CD4-positive, alpha-beta T cell treated with Interleukin-1 beta for 1 hour (primary cell): ENCODE measurements at places on chromosomes 3 and 15.

DNA sequence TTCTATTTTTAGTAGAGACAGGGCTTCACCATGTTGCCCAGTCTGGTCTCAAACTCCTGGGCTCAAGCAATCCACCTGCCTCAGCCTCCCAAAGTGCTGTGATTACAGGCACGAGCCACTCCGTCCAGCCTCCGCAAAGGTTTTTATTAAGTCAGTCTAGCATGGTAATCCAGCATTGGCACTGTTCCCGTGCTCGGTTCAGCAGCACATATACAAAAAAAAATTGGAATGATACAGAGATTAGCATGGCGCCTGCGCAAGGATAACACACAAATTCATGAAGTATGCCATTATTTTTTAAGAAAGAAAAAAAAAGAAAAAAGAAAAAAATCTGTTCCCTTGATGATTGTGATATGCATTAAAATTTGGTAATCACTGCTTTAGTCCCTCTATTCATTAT lies 8.5 kb downstream of the CKMT1A start:
- DNase-seq: no peak

DNA sequence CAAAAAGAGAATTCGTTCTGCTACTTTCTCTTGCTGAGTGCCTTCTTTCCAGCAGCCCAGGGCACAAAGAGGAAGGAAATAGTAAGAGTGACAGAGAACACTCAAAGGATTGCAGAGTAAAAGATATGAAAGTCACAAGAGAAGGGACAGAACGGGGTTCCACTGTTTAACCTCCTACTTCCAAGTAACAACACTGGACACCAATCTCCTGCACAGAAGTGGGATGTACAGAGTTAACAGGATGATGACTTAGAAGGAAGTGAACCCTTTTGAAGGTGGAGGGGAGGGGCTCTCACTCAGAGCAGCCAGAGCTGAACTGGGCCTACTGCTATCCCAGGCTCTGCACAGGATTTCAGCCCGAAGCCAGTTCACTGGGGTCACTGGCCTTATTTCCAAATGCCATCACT lies 130.1 kb upstream of the PRICKLE2 start:
- no peak for DNase-seq

DNA sequence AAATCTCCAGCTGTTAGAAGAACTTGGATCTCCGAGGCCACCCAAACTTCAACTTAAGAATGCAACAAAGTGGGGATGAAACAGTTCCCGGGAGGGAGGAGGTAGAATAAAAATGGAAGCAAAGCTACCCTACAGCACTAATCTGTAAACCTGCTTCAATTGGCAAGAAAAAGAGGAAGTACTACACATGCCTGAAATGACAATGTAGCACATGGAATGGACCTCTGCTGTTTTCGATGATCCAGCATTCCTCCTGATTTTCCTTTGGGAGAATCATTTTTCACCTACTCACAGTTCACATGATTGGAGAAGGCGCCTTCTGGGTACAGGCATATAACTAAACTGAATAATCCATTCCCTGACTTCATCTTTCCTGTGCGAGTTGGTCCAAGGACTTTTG lies 1081.5 kb downstream of the FHIT start:
- DNase-seq: no peak

DNA sequence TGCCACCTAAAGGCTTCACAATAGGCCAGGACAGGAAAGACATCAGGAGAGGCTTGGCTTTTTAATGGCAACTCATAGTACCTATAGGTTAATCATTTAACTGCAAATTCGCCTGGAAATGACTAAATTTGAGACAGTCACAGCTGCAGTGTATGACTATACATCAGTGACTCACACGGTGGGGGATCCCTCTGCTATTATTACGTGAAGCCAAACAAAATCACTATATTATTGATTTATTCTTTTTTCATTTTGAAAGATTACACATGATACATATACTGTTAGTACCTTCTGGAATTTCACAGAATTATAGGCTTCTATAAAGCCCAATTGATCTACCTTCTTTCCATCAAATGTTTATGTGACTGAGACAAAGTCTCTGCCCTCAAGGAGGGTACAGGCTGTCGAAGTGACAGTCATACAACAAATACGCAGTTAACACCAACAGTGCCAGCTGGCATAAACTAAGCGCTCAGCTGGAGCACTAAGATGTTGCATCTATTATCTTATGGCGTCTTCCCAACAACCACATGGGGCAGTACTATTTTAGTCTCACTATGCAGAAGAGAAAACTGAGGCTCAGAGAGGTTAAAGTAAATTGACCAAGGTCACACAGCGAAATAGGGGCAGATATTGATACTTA lies 82.0 kb upstream of the LMOD3 start:
- DNase-seq: no peak

DNA sequence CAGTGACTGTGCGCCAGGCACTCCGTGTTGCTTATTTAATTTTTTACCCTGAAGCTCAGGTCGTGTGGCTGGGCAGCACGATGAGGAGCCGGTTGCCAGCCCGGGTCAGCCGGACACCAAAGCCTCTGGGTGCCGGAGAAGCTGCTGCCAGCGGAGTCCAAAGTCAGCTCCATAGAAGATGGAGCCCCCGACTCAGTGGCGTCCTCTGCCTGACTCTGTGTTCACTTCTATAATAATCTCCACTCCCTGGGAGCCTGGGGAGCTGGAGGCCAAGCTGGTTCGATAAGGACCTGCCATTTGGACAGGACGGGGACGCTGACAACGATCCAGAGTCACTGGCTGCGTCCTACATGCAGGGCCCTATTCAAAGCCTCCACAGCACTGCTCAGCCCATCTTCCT lies 78.6 kb downstream of the VGLL4 start:
- DNase-seq: no peak

- DNase-seq: no peak
These were observed 54.5 kb upstream of the GATA2 start for GRCh38 chr3:128547368-128547987.

DNA sequence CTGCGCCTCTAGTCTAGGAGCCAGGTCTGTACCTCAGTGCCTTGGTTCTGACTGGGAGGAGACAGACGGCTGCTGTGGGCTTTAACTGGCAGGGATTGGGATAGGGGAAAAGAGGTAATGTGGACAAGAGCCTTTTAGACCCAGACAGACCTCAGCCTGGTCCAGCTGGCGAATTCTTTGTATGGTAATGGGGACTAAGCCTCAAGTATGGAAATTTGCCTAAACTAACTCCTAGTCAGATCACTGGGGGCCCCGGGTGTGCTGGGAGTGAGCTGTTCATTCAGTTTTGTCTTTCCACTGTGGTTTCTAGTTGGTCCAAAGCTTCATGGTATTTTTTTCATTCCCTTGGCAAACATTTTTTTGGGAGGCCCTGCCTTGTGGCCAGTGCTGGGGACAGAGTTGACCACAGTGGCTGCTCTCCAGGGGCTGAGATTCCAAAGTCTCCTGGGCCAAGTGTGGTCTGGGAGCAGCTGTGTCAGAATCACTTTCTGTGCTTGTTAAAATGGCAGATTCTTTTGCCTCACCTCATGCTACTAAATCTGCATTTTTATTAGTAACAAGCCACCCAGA lies 261.4 kb upstream of the C2CD4B start:
- DNase-seq: no peak

GRCh38 chr3:111684640-111685039 lies 89.5 kb upstream of the ZBED2 start:
- DNase-seq: no peak

- no peak for DNase-seq
These were observed 90.6 kb downstream of the ABI3BP start for GRCh38 chr3:100902572-100902971.

- no peak for DNase-seq
These were observed 80.4 kb downstream of the ADAM10 start for GRCh38 chr15:58669108-58669507.

DNA sequence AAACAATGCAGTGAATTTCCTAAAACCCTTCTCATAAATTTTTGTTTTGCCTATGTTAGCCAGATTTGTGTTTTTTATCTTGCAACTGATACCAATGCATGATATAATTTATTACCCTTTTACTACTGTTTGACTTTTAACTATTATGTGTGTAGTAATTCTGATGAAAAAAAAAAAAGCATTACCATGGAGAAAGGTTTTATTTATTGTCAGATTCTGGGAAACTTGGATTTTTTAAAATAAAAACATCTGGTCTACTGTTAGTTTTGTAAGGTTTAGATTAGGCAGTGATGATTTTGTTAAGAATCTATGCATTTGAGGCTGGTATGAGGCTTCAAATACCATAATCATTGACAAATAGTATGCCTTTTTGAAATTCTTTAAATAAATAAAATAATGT lies 470.4 kb upstream of the ROBO1 start:
- DNase-seq: no peak

DNA sequence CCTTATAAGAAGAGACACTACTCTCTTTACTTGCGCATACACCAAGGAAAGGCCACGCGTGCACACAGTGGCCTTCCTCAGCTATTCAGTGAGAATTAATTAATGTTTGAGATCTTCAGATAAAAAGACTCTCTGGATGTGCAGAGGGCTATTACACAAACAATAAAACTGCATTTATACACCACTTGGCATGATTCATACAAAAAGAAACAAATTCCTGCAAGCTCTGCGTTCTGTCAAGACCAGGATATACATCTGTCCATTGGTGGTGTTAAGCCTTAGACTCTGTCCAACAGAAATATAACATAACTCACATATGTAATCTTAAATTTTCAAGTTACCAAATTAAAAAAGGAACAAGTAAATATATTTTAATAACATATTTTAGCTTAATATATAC lies 55.2 kb upstream of the TSC22D2 start:
- DNase-seq: no peak

GRCh38 chr3:145892869-145893268 lies 268.1 kb downstream of the PLOD2 start:
- DNase-seq: no peak

GRCh38 chr3:178195824-178196223 lies 340.4 kb upstream of the KCNMB2 start:
- no peak for DNase-seq

DNA sequence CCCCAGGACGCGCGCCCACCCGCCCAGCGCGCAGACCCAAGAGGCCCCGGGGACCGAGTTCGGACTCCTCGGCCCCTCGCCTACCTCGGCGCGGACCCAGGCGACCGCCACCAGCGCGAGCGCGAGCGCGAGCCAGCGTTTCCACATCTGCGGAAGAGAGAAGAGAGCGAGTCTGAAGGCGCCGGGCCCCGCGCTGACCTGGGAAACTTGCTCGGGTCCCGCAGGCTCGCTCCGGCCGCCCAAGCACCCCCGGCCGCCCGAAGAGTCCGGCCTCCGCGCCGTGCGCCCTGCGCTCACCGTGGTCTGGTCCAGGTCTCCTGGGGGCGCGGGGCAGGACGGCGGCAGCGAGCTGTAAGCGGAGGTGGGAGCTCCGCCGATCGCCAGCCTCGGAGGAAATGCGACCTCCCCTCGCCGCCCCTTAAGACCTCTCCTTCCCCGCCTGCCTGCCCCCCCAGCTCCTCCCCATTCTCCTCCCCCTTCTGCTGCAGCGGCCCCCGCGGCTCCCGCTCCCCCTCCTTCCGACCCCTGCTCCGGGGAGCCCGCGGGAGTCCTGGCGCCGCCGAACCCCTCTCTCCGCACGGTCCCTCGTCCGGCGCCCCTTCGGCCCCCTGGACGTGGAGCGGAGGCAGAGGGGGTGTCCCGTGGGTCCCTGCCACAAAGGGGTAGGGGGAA lies at the start of gene FSTL1:
FSTL1 (minus strand) TSS at position 393 of the 672 bp plus-strand sequence; CDS start at position 147, 246 bp downstream.
- DNase-seq: no peak

GRCh38 chr3:86968244-86968932 lies 22.6 kb downstream of the VGLL3 start:
- DNase-seq: no peak

GRCh38 chr15:67820992-67821783 lies 4.1 kb upstream of the SKOR1 start:
- DNase-seq: peak; percentile 17

GRCh38 chr3:154872696-154873095 lies 207.4 kb upstream of the MME start:
- no peak for DNase-seq

- no peak for DNase-seq
These were observed 2.9 kb downstream of the TLR9 start for GRCh38 chr3:52222319-52223221.

DNA sequence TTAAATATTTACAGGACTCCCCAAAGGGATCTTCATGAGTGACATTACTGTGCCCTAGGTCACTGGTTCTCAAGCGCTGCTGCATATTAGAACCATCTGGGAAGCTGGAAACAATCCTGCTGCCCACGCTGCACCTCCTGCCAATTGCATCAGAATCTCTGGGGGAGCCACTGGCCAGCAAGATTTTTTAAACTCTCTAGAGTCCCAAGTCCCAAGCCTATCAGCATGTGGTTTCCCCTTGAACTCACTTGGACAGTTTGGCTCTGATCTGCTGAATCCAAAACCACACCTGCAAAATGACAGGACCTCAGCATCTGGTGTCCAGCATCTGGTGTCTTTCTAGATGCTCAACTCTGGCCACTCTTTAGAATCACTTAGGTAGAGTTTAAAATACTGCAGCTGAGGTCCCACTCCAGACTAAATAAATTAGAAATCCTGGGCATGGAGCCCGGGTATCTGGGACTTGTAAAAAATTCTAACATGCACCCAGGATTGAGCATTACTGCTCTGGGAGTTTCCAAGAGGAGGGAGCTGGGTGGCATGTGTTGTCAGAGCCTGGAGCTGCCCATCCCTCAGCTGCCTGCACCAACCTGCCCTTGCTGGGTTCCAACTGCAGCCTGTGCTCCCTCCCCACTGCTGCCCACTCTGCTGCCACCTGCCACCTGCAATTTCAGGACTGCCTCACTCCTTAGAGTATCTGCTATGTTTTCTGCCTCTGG lies 311.3 kb downstream of the SLC9A9 start:
- DNase-seq: no peak

DNA sequence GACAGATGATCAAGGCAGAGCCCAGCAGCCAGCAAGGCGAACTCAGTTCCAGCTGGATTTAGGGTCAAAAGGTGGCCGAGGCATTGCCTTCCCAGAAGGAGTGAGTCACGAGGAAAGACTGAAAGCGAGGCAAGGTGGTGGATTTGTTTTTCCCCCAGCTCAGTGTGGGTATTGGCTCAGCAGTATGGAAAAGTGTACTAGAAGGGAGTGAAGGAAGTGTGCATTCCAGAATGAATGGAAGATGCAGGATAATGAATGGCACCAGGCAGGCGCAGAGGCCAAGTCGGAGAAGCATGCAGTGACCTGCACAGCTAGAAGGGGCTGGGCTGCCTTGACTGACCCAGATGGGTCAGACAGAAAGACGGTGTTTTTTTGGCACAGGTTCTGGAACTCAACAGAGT lies 46.3 kb downstream of the FOXP1 start:
- no peak for DNase-seq

- DNase-seq: no peak
These were observed 877.2 kb downstream of the CADM2 start for GRCh38 chr3:85835857-85836440.

- no peak for DNase-seq
These were observed 27.3 kb upstream of the PARL start for GRCh38 chr3:183911763-183912506.

- no peak for DNase-seq
These were observed 235.7 kb upstream of the KCNMB2 start for GRCh38 chr3:178300441-178300959.

- no peak for DNase-seq
These were observed 5.3 kb upstream of the HDAC11 start for GRCh38 chr3:13474776-13475303.

- no peak for DNase-seq
These were observed 16.0 kb downstream of the TKT start for GRCh38 chr3:53239800-53240199.
